ENCODE measurements at places on chromosomes 12 and 14.
A peak's percentile ranks its signal among the peaks of the same experiment; 100 is the strongest.

GRCh38 chr14:94355191-94355794 lies 32.2 kb upstream of the SERPINA6 start:
- DNase-seq: no peak

DNA sequence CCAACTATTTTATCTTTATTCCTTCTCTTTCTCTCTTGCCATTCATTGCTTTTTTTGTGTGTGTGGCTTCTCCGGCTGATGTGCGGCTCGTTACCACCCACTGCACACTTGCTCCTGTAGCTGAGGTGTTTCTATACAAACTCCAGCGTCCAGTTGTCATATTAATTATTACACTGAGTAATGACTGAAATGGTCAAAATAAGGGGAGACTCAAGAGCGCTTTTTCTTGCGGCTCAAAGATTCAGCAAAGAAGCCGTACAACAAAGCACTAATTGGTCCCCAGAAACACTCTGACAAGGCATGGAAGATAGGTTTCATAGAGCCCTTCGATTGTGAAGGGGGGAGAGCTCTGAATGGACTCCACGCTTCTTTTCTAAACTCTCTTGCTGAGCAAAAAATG lies 5.6 kb upstream of the ASCL1 start:
- DNase-seq: no peak

GRCh38 chr14:88321692-88322503 lies 1.2 kb downstream of the KCNK10 start:
- no peak for DNase-seq

GRCh38 chr12:49553512-49554088 lies 14.3 kb downstream of the MCRS1 start:
- peak; percentile 28 for DNase-seq

- DNase-seq: peak; percentile 29
Measured at GRCh38 chr12:9391815-9392214, 183.6 kb upstream of the PZP start.

DNA sequence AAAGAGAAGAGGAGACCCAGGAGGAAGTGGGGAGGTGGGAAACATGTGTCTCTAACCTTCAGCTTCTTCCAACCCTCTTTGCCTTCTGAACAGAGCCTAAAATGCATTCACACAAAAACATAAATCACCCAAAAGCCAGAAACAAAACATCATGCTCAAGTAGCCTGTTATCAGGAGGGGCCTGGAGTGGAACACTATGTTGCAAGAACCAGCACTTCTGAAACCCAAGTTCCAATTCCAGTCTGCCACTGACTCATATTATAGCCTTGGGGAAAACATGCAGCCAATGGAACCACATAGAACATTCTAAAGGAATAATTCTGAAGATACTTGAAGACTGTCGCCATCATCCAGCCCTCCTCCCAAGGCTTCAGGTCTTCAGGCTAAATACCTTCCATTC lies 169.8 kb upstream of the PLXNC1 start:
- DNase-seq: no peak

GRCh38 chr12:52204095-52204930 lies 12.5 kb upstream of the KRT80 start:
- no peak for DNase-seq

DNA sequence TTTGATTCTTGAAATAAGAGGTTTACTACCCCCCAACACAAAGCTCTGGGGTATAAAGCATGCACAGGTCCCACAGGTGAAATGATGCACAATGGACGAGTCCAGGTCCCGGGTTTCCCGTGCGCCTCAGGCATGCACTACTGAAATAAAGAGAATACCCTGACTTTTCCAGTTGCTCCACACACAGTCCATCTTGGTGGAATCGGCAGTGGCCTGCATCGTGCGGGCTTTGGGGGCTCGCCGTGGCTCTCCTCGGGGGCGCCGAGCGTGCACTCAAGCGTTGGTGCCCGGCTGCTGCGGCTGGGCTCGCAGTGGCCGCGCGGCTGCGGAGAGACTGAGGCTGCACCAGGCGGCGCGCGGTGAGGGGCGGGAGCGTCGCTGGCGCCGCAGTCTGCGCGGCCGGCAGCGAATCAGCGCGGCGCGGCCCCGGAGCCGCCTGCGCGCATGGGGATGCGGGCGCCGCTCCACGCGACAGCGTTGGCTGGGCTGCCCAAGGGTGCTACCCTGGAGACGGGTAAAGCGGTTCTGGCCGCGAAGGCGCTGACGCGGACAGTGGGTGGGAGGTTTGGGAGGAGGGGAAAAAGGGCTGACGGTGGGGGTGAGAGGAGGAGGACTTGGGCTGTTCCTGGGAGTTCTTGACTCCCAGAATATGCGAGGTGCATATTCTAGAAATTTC lies 53.8 kb upstream of the CCDC175 start:
- DNase-seq: peak; percentile 24

DNA sequence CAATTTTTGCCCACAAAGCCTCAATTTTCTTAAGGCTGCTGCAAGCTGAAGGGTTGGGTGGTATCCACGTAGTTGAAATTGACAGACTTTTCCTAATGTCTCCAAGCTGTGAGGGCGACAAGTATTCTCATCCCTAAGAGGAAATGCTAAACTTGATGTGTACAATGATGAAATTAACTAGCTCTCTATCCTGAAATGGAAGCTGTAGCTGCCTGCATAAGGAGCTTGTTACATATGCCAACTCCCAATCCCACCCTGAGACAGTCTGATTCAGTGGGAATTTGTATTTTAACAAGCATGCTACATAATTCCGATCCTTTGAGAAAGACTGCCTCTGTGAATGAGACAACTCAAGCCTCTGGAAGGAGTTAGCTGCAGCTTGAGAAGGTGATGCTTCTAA lies 45.7 kb upstream of the MDM1 start:
- no peak for DNase-seq

DNA sequence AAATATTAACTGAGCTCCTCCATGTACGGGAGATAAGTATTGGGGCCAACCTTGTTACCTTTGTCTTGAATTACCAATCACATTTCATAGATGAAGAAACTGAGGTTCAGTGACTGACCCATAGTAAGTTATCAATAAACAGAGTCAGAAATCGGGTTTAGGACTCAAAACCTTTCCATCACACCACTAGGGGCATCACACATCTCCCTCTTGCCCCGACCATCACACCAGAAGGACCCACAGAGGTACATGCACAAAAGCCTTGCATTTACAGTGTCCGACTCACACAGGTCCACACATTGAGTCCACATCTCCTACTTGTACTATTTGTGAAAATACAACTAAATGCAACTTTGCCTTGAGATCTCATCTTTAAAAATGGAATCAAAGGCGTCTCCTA lies 29.4 kb downstream of the KCNA5 start:
- no peak for DNase-seq

- DNase-seq: no peak
Measured at GRCh38 chr12:120238839-120239445, 26.6 kb downstream of the PXN start.

GRCh38 chr14:96497087-96497486 lies 5.1 kb upstream of the PAPOLA start:
- no peak for DNase-seq

- DNase-seq: no peak
Measured at GRCh38 chr12:77354766-77355362, 289.5 kb upstream of the E2F7 start.

DNA sequence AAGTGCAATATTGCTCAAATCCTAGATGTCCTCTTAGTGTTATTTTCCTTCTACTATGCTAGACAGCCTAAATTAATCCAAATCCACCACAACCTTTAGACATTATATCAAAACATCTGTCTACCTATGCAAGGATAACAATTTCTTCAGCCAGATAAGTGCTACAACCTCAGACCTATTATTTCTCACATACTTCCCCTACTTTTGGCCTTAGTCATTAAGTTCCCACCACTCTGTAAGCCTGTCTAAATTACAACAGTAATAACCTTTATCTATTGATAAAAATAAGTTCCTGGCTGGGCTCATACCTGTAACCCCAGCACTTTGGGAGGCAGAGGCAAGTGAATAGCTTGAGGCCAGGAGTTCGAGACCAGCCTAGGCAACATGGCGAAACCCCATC lies 74.0 kb downstream of the KIF21A start:
- DNase-seq: no peak

DNA sequence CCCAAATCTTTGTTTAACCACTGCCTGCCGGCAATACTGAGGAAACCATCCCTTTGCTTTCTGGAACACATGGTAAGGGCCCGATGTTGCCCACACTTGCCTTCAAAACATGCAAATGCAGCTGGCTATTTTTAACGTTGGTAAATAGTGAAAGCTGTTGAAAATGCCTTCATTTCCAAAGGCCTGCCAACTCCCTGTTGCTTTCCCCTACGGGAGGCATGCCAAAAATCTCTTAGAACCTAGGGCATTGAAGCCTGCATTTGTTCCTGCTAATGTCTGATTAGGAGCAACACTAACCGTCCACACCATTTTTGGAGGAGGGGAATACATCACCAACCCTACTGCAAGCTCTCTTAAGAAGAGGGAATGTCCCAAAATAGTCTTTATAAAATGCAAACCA lies 152.6 kb upstream of the NOS1 start:
- peak; percentile 65 for DNase-seq

DNA sequence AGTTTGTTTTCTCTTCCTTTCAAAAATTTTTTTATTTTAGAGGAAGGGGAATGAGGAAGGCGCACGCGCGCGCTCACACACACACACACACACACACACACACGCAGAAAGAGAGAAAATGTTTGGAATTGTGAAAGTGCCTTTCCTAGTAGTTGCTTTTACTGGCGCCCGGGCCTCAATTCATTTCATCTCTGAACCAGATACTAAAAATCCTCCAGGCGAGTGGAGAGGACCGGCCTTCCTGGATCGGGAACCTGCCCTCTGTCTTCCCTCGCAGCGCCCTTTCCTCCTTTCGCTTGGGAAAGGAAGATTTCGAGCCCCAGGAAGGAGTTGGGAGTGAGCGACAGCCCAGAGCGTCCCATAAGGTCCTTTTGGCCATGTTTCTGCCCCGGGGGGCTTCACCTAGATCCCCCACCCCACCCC lies 7.8 kb upstream of the TBX3 start:
- DNase-seq: no peak

Measured in NCI-H2107 (cell line).